Retina (tissue), 1 donor: ENCODE measurements at places on chromosomes 16 and 17.
A peak's percentile ranks its signal among the peaks of the same experiment; 100 is the strongest.

DNA sequence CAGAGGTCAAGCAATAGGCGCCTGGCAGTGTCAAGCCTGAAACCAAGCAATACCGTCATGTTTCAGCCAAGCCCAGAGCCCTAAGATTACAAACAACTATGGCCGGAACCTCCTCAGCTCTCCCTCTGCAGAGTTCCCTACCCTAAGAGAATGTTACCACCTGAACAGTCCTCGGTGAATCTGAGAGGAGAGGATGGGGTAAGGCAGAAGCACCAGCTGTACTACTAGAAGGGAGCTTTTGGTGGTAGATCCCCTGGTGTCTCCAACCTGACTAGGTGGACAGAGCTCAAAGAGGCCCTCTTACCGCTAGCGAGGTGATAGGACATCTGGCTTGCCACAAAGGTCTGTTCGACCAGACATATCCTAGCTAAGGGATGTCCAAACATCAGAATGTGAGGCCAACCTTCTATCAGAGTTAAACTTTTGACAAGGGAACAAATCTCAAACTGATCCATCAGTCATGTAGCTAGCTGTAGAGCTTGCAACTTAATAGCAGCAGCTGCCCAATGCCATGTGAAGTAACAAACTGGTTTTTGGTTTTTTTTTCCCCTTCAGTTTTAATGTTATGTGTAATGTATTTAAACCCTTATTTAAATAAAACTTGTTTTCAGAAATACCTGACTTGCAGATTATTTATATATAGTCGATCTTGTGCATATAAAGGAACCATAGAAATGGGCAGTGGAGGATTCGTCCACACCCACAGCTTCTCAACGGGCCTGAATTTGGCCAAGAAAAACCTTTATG, 2.5 kb downstream of the EIF1 start:
- DNase-seq, result no peak

GRCh38 chr17:58335779-58336455, 7.3 kb upstream of the TSPOAP1 start:
- no peak for DNase-seq

DNA sequence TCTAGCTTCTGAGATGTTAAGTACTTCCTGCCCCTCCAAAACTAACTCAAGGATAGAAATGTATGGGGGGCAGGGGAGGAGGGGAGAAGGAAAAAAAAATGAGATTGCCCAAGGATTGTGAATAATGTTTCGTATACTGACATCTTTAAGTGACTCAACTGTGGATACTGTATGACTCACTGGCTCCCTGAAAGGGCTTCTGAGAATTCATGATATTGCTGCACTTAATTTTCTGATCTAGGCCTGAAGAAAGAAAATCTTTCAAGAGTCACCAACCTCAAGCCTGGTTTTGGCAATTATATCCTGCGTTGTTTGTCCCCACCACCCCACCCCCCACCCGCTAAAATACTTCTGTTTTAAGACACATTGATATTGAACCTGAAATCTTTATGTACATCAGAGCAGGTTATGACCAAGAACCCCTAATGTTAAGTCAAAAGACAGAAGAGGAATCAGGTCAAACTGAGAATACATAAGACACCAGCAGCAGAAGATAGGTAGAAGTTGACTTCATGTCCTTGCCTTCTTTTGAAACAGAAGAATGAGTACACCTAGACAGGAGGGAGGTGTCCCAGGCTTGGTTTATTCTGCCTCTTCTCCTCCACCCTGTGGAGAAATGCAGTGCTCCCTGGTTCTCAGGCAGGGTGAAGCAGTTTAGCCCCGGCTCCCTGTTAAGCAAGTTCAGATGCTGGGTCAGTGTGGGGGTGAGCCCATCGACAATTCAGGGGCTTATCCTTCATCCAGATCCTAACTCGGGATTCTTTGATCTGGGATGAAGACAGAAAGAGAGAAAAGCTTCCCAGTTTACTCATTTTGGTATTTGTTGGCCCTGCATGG, 3.3 kb upstream of the FBXL20 start:
- DNase-seq, result no peak

- DNase-seq, result no peak
Observed at GRCh38 chr16:739560-740458, 988 bp downstream of the CIAO3 start.

- DNase-seq, result no peak
Observed at GRCh38 chr16:84854759-84855158, 35.0 kb downstream of the CRISPLD2 start.

DNA sequence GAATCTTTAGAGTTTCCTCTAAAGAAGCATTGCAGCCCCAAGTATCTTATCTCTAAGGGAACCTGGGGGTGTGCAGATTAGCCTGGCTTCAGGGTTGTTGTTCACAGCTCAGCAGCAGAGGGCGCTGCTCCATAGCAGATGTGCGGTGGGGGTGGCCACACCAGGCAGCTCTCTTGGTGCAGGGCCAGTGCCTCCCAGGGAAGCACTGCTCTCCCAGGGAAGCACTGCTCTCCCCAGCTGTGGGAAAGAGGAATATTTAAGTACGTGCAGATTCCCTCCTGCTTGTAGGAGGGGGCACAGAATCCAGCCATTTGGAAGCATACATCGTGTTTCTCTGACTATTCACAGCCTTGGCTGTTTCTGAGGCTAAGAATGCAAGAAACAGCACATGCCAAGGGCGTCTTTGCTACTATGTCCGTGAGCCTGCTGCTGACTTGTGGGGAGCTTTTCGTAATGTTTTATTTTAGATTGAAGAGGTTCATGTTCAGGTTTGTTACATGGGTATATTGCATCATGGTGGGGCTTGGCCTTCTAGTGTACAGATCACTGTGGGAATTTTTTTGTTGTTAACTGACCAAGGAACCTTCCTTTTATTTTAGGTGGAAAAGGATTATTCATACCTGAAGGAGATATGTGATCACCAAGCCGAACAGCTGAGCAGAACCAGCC, 217.8 kb downstream of the SPECC1 start:
- DNase-seq, result peak; percentile 86

- peak; percentile 35 for DNase-seq
Observed at GRCh38 chr16:58098207-58099096, 30.7 kb downstream of the CFAP20 start.

DNA sequence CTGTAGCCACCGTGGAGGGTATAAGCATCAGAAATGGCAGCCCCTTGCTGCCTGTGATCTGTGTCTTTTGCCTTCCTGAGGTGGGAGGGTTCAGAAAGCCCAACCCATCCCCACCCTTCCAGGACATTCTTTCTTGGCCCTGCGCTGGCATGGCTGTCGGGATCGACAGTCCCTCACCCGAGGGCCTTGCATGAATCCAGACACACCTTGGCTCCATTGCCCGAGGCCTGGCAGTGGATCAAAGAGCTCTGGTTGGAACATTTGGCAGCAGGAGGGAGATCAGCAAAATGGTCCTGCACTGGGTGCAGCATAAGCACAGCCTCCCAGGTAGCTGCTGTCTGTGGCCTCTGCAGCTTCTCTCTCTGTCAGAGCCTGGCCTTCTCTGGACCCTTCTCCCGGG, 246.6 kb upstream of the MAF start:
- no peak for DNase-seq

GRCh38 chr16:68072038-68072695, 13.0 kb upstream of the NFATC3 start:
- no peak for DNase-seq

DNA sequence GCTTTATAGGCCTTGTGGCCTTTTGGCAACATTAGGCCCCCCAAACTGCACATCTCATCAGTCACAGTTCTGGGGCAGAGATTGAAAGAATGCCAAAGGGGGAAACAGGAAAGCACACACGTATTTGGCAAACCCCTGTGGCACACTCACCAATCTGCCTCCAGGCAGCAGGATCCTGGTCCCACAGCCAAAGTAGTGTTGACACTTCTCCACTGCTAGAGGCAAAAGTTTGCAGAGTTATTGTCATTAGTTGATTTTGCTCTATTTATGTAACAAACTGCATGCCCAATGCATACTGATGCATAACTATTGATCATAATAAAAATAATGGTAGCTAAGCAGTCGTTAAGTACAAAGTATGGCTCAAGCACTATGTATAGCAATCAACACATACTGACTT, 45.1 kb downstream of the CCT6B start:
- no peak for DNase-seq

DNA sequence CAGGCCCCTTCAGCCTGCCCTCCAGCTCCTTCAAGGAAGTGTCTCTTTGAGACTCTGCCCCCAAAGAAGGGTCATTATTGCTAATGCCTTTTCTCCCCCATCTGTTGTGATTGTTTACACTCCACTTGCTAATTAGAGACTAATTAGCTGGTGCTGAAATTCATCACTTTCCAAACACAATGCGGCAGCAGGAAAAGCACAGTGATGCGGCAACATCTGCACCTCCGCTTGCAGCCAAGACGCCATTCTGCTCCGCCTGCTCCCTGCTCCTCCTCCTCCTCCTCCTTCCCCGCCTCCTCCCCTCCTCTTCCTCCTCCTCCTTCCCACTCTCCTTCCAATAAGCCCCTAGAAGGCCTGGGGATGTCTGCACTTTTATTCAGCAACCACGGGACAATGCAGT, 110.5 kb downstream of the SDK2 start:
- DNase-seq, result peak; percentile 55

DNA sequence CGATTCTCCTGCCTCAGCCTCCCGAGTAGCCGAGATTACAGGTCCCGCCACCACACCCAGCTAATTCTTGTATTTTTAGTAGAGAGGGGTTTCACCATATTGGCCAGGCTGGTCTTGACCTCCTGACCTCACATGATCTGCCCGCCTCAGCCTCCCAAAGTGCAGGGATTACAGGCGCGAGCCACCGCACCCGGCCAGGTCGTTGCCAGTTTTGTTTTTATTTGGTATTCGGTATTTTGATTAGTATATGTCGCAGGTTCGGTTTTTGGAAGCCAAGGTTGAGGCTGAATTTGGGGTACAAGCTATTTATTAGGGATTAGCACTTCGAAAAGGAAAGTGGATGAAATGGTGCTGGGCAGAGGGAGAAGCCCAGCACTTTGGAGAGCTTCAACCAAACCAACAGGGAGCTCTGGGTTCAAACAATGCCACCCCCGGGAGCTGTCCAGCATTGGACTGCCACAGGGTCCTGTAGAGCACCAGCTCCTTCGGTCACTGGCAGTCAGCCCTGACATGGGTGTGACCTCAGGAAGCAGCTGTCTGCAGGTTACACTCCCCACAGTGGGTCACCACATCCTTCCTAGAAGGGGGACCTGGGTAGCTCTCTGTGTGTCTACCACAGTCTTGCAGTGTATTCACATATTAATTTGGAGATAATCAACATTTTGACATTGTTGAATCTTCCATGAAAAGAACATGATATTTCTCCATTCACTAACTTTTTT, 1.5 kb upstream of the CLEC10A start:
- DNase-seq, result no peak

DNA sequence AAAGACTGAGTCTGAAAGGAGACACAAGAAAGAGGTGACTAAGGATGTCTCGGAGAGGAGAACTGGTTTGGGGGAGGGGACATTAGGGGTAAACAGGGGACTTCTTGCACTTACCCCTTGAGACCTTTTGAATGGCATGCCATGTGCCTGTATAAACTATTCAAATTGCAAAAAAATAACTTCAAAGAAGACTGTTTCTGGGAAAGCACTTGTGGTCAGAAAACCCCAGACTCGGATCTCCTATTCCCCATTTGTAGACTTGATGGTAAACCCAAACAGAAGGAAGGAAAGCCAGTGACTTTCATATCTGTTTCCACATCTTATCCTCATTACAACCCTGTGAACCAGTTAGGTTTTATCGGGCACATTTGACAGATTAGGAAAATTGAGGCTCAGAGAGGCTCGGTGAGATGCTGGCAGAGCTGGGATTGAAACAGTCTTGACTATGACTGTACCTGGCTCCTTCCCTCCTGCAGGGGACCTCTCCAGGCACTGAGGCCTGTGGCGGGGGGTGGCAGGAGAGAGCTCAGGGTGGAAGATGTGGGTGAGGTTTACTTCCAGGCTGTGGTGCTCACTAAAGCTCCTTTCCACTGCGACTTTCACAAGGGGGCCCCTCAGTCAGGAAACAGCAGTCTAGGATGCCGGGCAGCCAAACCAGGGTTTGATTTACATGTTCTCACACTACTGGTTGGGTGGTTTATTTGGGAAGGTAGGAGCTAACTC, 30.5 kb upstream of the PLCG2 start:
- no peak for DNase-seq

DNA sequence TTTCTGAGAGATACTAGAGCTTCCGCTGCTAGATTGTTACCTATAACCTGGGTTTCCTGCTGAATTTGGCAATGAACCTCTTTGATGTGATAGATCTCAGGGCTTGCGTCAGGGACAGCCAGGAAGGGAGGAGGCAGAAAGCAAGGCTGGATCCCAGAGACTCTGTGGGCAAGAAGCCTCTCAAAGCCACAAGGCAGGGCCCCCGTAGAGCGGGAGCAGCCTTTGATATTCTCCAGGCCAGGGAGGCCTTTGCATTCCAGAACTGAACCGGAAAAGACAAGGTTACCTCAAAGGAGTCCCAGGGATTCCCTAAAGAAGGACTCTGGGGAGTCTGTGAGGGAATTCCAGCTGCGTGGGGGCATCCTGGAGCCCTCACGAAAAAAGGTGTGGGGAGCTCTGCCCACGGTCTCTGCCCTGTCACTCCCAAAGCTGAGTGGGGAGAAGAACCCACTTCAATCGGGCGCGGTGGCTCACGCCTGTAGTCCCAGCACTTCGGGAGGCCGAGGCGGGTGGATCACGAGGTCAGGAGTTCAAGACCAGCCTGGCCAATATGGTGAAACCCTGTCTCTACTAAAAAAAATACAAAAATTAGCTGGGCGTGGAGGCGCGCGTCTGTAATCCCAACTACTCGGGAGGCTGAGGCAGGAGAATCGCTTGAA, 14.3 kb upstream of the SCIMP start:
- no peak for DNase-seq

GRCh38 chr16:50842589-50842988, 100.7 kb downstream of the CYLD start:
- no peak for DNase-seq

DNA sequence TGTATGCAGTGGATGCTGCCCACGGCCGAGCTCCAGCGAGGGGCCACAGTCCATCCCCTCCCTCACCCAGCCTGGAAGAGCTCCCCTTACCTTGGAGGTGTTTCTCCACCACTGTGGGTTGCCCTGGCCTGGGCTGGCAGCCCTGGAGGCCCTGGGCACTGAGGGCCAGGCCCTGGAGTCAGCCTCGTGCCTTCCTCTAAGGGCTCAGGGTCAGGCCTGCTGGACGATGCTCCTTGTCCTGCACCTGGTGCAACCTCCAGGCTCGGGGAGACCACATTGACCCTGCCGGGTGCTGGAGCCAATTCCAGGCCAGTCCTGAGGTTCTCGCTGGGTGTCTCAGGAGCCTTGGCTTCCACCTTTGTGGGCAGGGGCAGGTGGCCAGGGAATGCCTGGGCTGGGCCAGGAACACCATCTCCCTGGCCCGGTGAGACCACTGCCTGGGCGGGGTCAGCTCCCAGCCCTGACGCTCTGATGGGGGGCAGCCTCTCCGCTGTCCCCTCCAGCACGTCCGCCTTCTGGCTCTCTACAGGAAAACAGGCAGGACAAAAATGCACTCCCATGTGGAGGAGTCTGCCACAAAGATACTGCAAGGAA, 10.4 kb downstream of the MYLK3 start:
- no peak for DNase-seq

GRCh38 chr17:40490289-40490853, 11.1 kb downstream of the TNS4 start:
- DNase-seq, result peak; percentile 48

GRCh38 chr17:80413771-80414507, 1.0 kb upstream of the ENDOV start:
- DNase-seq, result no peak

- no peak for DNase-seq
Observed at GRCh38 chr16:79914961-79915720, 314.6 kb upstream of the MAF start.
